Subcutaneous adipose tissue (tissue), 4 donors: ENCODE measurements at places on chromosomes 1 and 21. TPM values are rescaled to one million over a fixed set of nuclear protein-coding genes. Genes with fewer than 3 reads are reported as not detected.

RAB42 gene
- total RNA-seq: 11.7 TPM

CLCA2 gene
- total RNA-seq: 1.4 TPM

BTBD8 gene
- total RNA-seq: 12.2 TPM

ZSWIM5 gene
- total RNA-seq: 0.94 TPM

MRPS15 gene
- total RNA-seq: 89.5 TPM

AMY2A gene
- total RNA-seq: not detected

BCAS2 gene
- 20.7 TPM for total RNA-seq

ZNF684 gene
- total RNA-seq: 8.2 TPM
